Stimulated activated naive CD4-positive, alpha-beta T cell (primary cell): ENCODE measurements at places on chromosomes 12 and 14.

DNA sequence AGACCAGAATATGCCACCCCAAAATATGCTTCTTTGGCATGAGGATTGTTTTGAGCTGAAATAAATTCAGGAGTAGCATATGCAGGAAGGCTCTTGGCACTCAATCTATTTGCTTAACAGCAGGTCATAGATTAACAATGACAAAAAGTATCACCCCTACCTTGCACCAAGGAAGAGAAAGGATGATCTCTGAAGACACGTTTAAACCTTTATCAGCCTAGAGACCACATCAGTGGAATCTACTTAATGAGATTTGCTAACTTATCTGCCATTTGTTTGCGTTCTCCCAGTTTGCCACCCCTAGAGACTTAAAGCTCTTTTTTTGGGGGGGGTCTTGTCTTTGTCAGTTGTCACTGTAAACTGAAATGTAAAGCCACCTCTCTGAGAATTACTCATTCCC, 1278.7 kb upstream of the USP15 start:
- no peak for DNase-seq

- DNase-seq: no peak
Measured at GRCh38 chr12:115953450-115953849, 324.0 kb downstream of the MED13L start.

GRCh38 chr12:47032644-47033043, 46.8 kb upstream of the PCED1B start:
- DNase-seq: peak; percentile 6

- DNase-seq: no peak
Measured at GRCh38 chr14:104973135-104973384, 5.1 kb downstream of the AHNAK2 start.

DNA sequence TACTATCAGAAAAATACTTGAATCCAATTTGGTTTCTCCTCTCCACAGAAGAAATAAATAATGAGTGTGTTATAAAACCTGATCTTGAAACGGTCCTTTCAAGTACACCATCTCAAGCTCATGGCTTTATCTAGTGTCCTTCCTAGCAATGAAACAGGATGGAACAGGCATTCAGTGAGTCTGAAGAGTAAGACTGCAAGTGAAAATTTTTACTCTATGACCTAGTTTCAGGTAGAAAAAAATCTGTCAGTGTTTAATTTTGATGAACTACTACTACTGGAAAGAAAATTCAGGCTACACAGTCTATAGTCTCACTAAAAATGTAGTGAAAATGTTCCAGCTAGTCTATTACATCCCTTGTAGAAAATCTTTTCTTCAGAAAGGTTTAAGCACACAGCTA, 7.7 kb downstream of the CBX5 start:
- DNase-seq: no peak

GRCh38 chr14:99758121-99758821, 34.9 kb upstream of the EML1 start:
- DNase-seq: no peak

- DNase-seq: no peak
Measured at GRCh38 chr14:81427348-81428058, 27.4 kb upstream of the STON2 start.

GRCh38 chr12:56288705-56289387, 11.3 kb downstream of the CS start:
- no peak for DNase-seq

DNA sequence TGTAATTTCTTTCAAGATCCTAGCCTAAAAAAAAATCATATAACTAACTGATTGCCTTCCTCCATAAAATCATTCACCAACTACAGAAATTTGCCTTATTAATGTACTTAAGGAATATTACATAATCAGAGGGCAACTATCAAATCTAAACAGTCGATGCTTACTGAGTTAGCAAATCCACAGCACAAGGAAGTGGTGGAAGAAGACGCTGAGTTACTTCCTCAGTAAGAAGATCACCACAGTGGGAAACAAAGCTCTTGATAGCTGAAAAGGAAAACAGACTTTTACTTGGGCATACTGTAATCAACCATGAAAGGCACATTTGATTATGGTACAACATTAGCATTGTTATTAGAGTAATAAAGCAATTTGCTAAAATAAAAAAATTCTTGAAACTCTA, 48.7 kb downstream of the HEATR5A start:
- no peak for DNase-seq

- no peak for DNase-seq
Measured at GRCh38 chr12:44379831-44380230, 496.3 kb downstream of the NELL2 start.

DNA sequence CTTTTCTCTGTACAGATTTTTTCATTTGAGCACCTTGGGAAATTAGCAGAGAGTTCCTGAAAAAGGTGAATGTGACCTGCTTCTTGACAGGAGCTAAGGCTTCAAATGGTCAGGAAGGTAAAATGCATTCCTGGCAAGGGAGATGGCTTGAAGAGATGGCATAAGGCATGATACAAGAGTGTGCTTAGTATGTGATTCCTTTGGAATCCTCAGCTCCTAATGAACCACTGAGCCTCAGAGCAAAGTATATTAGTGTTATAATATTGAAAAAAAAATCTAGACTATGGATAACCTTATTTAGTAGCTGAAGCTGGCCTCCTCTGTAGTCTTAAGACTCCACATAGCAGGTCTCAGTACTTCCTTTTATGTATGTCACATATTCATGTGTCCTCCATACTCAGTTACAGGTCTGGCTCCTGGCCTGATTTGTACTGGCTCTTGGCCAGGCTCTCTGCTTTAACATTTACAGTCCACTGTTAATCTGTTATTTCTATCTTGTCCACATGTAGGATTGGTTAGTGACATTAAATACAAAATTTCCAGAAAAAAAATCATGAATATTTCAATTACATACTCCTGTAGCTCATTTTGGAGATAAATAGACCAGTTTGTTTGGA, 17.9 kb downstream of the TOGARAM1 start:
- no peak for DNase-seq

DNA sequence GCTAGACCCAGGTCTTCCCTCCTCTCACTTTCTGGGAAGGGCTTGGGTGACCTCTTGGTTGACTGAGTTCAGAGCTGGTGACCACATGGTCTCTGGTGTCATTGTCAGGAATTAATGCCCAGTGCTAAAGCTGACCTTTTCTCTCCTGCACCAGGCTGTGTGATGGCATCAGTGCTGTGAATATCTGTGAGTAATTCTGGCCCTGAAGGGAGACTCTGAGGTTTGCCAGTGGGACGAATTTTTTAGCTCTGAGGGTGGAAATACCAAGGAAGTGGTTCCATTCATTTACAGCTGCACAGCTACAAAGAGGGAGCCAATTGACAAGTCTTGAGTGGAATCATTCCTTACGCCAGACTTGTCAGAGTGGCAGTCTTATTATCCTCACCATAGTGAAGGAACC, 6.2 kb upstream of the KRT86 start:
- no peak for DNase-seq

GRCh38 chr12:130827432-130827831, 11.6 kb downstream of the STX2 start:
- no peak for DNase-seq

DNA sequence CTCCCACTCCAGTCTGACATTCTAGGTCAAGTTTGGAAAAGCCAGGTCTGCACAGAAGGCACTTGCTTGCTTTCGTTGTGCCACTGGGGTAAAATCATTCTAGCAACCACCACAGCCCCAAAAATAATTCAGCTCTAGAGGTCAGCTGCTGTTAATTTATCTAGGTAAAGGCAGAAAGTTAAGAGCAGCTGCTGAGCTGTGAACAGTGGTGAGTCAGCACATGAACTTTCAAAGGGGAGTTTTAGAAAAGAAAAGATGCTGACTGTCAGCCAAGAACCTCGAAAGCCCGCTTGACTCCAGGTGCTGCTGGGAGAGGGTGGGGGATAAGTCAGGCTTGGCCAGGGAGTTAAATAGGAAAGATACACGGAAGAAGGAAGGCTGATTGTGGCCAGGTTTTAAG, 12.7 kb downstream of the CCDC197 start:
- no peak for DNase-seq

DNA sequence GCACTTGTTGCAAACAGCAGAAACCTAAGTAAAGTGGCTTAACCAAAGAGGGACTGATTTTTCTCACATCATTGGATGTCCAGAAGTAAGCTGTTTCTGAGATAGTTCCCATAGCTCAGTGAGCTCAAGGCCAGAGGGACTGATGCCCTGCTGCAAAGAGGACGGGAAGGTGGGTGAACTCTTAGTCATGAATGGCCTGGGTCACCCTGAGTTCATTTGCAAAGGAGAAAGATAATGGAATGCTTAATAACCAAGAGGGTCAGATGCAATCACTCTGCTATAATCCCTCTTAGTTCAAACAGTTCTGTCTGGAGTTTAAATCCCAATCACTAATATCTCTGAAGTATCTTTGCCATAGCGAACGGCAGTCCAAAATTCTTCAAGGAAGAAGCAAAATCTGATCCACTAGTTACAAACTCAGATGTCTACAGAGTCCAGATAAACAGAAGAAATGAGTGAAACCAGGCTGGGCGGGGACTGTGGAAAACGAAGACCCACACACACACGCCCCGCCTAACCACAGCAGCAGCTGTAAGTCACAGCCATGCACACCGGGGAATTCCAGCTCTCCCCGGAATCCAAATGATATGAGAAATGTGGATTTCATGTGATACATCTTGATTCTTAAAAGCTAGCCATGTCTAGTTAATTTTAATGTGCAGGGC, 289.5 kb downstream of the TMEM132D start:
- no peak for DNase-seq

DNA sequence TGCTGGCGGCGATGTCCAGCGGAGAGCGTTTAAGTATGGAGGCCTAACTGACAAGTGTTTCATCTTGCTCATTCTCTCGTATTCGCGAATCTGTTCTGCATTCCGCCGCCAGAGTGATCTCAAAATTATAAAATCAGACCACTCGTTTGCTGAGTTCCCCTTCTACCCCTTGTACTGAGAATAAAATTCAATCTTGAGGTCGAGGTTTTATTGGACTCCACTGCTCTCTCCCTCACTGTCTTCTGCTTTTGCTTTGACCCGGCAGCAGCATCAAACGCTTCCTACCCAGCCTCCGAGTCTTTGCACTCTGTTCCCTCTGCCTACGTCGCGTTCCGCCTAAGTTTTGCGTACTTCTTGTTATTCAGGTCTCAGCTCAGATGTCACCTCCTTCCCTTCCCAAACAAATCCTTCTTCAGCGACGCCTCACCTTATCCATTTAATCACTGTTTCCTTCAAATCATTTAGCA, 462 bp downstream of the KNTC1 start:
- DNase-seq: peak; percentile 43

DNA sequence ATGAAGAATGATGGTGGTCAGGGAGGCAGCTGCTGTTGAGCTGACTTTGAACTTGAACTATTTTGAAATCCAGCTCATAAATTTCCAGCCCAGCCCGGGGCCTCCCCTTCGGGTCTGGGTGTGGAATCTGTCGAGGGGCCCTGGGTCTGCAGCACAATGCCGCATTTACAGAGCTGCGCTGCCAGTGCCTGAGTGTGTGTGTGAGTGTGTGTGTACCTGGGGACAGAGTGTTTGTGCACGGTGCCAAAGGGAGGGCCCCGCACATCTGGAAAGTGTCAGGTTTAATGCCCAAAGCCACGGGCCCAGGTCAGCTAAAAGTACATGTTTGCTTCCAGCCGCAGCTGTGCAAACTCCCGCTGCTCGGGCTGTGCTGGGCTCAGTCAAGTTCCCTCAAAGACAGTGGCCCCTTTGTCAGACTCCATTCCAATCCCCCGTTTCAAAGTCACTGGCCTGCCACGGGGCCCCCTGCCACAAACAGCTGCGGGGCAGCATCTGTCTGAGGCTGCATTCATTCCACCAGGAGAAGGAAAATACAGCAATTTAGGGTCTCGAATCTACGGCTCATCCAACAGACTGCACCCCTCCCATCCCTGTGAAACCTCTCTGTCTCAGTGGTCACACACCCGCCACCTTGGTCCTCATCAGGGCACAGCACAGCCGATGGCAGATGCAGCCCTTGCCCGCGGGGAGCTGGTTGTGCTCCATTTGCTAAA, 16.3 kb upstream of the RFLNA start:
- no peak for DNase-seq

GRCh38 chr12:3187846-3188770, 110.9 kb downstream of the TSPAN9 start:
- DNase-seq: no peak

DNA sequence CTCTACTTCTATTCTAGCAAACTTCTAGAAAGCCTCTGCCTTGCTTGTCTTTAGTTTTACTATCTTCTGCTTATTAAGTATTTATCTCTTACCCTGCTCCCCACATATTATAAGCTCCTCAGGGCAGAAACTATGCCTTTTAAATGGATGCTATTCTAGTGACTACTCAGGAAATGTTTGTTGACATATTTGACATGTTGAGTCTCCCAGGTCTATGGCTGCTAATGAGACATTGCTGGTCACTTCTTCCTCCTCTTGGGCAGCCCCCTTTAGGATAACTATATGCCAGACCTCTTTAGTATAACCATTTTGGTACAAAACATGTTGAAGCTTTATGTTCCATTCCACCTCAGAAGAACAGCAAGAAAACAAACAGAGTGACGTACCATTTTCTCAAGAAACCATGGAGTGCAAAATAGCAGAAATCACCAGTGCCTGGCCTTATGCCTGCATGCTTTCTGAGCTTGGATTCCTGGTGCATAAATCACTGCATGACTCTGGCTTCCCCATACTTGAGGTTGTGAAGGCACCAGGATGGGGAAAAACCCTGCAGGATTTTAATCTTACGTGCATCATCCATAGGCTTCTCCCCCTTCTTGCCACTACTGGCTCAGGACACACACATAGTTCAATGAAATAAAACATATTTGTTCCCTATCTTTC, 202.6 kb downstream of the TMX1 start:
- no peak for DNase-seq

DNA sequence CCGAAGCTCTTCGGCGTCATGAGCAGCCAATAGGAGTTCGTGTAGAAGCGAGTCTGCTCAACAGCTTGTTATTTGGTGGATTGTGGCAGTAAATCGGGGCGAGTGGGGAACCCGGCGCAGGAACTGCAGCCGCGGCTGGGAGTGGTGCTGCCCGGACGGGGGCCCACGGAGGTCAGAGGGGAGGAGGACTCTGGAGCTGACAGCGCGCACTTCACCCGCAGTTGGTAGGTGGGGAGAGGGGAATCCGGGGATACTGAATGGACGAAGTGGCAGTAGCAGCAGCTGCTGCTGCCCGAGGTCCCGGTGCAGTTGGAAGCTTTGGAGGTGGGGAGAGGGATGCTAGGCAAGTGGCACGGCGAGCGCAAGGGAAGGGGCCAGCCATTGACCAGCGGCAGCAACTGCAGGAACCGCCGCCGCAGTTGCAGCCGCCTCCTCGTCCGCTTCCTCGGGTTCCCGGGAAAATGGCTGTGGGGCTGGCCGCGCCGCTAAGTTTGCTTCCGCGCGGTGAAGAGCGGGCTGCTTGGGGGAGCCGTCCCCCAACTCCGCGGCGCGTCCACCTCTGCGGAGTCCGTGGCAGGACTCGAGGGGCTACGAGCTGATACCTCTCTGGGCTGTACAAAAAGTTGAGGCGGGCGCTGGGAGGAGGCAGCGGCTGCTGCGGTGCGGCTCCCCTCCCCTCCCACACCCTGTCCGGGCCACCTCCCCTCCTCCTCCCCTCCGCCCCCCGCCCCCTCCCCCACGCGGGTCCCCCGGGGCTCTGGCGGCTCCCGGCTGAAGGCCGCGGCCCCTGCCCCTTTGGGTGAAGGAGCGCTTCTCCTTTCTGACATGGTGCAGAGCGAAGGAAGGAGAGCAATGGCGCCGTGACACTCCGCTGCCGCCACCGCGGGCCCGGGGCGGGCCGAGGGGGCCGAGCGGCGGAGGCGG, at the start of gene ARID4A:
Gene ARID4A (plus strand): TSS at position 79 of the 924 bp plus-strand sequence. CDS start 1,300 bp downstream, outside the sequence.
- DNase-seq: peak; percentile 28
